ENCODE measurements at places on chromosomes 1 and 21. TPM values are rescaled to one million over a fixed set of nuclear protein-coding genes. Genes with fewer than 3 reads are reported as not detected.

The CHD5 gene
- not detected for total RNA-seq

The HSD3B1 gene
- 0.07 TPM for total RNA-seq

The ERRFI1 gene
- 120 TPM for total RNA-seq

The RUNX1 gene
- 11.3 TPM for total RNA-seq

The GNB1 gene
- total RNA-seq = 179 TPM

DNA sequence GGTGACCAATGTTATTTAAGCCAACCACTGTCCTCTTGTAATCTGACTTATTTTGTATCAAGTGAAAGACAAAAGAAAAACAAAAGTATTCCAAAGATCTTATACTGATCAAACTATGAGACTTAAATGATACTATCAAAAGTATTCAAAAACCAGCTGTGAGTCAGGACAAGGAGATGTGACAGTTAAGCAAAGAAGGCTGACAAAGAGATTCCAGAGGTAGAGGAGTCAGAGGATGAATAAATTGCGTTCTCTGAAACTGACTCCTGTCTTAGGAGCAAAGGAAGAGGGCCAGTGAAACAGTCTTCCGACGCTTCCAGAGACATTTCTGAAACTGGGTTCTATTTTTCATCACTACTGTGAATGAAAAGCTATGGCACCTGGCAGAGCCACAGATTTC is 20.9 kb downstream of the TMEM50B start:
- no peak for DNase-seq

DNA sequence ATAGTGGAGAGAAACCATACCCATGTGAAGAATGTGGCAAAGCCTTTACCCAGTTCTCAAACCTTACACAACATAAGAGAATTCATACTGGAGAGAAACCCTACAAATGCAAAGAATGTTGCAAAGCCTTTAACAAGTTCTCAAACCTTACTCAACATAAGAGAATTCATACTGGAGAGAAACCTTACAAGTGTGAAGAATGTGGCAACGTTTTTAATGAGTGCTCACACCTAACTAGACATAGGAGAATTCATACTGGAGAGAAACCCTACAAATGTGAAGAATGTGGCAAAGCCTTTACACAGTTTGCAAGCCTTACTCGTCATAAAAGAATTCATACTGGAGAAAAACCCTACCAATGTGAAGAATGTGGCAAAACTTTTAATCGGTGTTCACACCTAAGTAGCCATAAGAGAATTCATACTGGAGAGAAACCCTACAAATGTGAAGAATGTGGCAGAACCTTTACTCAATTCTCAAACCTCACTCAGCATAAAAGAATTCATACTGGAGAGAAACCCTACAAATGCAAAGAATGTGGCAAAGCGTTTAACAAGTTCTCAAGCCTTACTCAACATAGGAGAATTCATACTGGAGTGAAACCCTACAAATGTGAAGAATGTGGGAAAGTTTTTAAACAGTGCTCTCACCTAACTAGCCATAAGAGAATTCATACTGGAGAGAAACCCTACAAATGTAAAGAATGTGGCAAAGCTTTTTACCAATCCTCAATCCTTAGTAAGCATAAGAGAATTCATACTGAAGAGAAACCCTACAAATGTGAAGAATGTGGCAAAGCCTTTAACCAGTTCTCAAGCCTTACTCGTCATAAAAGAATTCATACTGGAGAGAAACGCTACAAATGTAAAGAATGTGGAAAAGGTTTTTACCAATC is 80.0 kb downstream of the JMJD4 start:
- no peak for DNase-seq

DNA sequence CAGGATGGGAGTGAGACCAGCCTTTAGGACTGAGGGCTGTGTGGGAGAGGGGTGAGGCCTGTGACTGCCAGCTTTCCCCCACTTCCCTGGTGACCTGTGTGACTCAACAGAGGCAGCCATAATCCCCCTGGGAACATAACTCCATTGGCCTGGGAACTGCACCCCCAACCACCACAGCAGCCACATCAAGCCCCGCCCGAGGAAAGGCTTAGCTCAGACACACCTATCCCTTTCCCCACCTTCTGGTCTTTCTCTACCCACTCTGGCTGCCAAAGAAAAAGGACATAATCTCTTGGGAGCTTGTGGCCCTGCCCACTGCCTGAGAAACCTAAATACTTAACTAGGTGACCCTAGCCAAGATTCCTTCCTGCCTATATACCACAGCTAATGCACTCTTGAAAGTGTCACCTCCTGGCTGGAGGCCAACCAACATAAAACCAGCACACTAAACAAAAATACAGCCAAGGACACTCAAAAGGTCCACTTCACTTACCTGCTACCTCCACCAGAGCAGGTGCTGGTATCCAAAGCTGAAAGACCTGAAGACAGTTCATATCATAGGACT is 406.6 kb upstream of the CAMK1G start:
- DNase-seq = no peak
